H7 (cell line): ENCODE measurements at places on chromosomes 2 and 18.

- DNase-seq: no peak
Observed at GRCh38 chr2:197208024-197208423, 102.6 kb downstream of the ANKRD44 start.

- DNase-seq: no peak
Observed at GRCh38 chr2:145402706-145403277, 882.9 kb upstream of the ZEB2 start.

GRCh38 chr2:191631754-191632153 is 46.2 kb upstream of the NABP1 start:
- DNase-seq: no peak

DNA sequence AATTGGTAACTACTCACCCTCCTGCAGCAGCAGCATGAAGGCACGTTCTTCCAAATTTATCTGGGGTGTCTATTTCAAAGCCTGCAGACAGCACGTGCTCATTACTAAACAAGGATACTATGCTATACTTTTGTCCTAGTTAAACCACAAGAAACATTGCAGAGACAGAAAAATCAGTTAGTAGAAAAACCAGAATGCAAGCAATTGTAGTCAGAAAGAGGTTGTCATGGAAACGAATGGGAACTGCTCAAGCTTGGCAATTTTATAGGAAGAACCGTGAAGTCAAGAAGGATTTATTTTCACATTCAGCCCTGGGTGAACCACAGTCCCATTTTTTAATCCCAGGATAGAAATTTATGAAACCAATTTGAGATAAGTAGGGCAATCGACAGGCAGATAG is 162.2 kb upstream of the PGAP1 start:
- DNase-seq: no peak

DNA sequence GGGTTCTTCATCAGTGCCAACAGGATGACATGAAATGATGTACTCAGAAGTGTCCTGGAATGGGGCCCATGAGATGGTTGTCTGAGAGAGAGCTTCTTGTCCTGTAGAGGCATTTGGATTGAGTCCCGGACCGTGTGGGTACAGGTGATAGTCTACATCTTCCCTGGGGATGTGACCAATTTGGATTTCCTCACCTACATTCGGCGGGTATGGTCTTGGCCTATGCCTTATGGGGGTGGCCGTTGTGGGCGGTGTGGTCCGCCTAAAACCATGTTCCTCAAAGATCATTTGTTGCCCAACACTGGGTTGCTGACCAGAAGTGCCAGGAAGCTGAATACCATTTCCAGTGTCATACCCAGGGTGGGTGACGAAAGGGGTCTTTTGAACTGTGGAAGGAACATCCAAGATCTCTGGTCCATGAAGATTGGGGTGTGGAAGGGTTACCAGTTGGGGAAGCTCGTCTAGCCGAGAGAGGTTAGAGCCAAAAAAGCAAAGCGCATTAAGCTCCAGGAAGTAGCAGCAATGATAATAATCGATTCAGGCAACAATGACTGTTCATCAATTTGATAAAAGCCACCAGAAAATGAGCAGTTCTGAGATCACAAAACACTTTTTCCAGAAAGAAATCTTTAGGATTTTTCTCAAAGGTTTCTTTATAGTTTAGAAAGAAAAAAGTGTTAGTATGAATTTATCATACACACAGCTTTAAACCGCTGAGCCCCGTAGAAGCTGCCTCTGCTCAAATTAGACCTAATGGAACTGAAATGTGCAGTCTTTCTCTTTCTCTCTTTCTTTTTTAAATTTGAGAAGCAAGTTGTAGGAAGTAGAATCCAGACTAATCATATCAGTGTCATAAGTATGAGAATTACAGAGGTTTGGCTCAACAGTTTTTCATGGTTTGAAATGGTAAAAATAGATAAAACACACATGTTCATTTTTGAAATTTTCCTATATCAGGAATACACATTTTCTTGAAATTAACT is 60.3 kb downstream of the ATIC start:
- no peak for DNase-seq

DNA sequence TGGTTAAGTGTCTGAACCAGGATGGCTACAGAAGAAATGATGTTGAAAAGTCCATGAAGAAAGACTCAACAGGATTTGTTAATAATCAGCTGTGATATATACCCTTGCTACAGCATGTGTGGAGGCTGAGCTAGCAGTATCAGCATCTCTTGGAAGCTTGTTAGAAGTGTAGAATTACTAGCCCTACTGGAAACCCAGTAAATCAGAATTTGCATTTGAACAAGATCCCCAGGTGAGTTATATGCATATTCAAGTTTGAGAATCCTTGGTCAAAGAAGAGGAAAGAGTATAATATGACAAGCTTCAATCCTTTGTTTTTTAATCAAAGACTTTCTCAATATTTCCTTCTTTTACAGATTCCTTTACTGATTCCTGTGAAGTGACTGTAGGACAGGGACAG is 109.0 kb upstream of the KCNJ3 start:
- DNase-seq: no peak

- DNase-seq: no peak
Observed at GRCh38 chr18:78159397-78159796, 820.2 kb upstream of the SALL3 start.

DNA sequence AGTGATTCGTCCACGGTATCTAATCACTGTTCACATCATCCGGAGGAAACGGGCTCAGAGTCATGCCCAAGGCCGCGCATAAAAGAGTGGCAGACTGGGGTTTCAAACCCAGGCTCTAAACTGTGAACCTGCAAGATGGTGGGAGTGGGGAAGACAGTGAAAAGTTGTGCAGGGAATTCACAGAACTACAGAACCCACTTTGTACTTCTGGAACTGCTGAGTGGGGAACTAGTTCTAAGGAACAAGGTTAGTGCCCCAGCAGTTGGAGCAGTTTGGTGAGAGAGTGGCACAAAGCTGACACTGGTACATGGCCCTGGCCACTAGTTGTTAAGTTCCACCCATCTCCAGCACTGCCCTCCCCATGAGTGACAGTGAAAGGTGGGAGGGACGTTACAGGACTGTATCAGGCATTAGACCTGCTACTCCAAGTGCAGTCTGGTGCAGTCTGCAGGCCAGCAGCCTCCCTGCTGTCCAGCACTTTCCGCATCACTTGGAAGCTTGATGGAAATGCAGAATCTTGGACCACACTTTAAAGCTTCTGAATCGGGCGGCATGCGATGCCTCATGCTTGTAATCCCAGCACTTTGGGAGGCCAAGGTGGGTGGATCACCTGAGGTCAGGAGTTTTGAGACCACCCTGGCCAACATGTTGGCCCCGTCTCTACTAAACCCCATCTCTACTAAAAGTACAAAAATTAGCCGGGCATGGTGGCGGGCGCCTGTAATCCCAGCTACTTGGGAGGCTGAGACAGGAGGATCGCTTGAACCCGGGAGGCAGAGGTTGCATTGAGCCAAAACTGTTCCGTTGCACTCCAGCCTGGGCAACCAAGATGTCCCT is 47.3 kb downstream of the C2orf42 start:
- peak; percentile 46 for DNase-seq

- DNase-seq: no peak
Observed at GRCh38 chr2:120898961-120899750, 163.5 kb downstream of the GLI2 start.

DNA sequence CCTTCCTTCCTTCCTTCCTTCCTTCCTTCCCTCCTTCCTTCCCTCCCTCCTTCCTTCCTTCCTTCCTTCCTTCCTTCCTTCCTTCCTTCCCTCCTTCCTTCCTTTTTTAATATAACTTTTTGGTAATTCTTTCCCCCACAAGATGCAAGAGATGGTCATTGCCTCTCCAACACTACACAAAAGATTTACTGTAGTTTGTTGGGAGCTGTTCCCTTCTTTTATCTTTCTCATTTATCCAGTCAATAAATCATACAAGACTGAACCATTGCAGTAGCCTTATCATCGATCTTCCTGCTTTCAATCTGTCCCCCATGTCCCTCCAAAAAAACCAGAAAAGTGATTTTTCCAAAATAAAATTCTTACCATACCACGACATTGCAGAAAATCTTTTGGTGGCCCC is 8.2 kb downstream of the APCDD1 start:
- DNase-seq: no peak

- DNase-seq: peak; percentile 51
Observed at GRCh38 chr18:23450022-23450421, 3.1 kb upstream of the RIOK3 start.

DNA sequence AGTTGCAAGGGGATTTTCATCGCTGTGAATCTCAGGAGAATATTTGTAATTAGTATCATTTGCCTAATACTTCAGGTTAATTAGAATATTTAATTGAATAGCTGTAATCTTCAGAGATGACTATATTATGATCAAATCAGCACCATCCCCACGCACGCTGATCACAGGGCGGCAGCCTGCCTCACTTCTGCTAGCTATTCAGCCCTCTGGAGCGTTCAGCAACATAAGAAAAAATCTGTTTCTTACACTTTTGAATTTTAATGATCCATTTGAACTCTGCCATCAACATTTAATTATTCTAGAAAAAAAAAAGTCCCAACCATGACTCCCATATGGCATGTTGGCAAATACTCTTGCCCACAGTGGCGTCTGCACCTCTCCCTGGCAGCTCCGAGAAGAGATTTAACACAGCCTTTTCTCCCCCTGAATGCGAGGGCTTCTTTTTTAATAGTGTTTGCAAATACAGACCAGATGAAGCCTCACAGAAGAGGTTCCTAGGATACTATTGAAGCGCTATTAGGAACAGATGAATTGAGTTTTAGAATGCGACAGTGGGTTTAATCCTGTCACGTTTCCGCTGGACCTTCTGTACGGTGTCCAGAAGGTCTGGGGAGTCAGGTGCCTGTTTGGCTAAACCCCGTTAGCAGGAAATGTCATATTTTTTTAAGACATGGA is 731.9 kb upstream of the SALL3 start:
- no peak for DNase-seq

GRCh38 chr18:41004324-41004723 is 950.7 kb upstream of the PIK3C3 start:
- no peak for DNase-seq

- DNase-seq: peak; percentile 44
Observed at GRCh38 chr2:196066291-196067087, 2.1 kb downstream of the DNAH7 start.

GRCh38 chr18:79617511-79618500 is 61.8 kb upstream of the CTDP1 start:
- no peak for DNase-seq

DNA sequence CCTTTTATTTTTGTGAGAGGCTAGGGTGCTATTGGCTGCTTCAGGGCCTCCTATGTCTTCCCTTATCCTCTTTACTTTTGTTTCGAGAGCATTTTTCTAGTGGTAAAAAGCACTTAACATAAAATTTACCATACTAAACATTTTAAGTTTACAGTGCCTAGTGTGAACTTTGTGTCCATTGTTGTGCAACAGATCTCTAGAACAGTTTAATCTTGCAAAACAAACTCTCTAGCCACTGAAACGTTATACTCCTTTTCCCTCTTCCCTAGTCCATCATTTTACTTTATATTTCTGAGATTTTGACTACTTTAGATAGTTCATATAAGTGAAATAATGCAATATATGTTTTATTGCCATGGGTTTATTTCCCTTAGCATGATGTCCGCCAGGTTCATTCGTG is 580.6 kb downstream of the THSD7B start:
- no peak for DNase-seq

DNA sequence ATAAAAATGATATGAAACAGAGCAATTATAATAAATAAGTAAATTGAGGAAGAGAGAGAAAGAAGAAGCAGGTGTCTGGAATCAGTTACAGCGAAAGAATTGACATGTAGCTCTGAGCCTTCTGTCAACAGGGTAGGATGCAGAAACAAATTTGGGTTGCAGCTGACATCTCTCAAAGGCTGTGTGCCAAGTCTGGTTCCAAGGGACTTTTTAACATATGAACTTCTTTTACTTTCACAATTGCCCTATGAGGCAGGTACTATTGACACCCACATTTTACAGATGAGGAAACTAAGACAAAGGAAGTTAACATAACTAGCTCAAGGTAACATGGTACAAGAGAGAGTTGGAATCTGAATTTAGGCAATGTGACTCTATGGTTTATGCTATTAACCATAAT is 260.0 kb downstream of the ASXL3 start:
- no peak for DNase-seq

DNA sequence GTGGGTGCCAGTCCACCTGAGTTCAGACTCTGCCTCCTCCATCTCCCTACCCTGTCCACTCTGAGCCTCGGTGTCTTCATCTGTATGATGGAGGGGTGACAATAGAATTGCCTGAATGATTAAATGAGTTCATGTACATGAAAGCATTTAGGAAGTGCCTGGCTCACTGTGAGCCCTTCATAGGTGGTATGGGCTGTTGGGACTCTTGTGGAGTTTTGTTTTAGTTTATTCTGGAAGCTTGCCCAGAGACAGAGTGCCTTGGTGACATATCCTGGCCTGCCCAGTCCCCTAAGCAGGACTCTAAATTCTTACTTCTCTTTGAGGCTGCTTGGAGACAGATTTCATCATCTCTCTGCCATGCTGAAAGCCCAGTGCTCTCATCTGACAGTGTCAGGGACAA is 24.5 kb upstream of the GIGYF2 start:
- no peak for DNase-seq

GRCh38 chr2:133109772-133110171 is 439.8 kb upstream of the LYPD1 start:
- no peak for DNase-seq

- no peak for DNase-seq
Observed at GRCh38 chr2:234851451-234851850, 100.4 kb upstream of the SH3BP4 start.

GRCh38 chr2:128405981-128406613 is 87.4 kb upstream of the HS6ST1 start:
- no peak for DNase-seq

- no peak for DNase-seq
Observed at GRCh38 chr2:79083597-79084251, 4.1 kb downstream of the REG1B start.

DNA sequence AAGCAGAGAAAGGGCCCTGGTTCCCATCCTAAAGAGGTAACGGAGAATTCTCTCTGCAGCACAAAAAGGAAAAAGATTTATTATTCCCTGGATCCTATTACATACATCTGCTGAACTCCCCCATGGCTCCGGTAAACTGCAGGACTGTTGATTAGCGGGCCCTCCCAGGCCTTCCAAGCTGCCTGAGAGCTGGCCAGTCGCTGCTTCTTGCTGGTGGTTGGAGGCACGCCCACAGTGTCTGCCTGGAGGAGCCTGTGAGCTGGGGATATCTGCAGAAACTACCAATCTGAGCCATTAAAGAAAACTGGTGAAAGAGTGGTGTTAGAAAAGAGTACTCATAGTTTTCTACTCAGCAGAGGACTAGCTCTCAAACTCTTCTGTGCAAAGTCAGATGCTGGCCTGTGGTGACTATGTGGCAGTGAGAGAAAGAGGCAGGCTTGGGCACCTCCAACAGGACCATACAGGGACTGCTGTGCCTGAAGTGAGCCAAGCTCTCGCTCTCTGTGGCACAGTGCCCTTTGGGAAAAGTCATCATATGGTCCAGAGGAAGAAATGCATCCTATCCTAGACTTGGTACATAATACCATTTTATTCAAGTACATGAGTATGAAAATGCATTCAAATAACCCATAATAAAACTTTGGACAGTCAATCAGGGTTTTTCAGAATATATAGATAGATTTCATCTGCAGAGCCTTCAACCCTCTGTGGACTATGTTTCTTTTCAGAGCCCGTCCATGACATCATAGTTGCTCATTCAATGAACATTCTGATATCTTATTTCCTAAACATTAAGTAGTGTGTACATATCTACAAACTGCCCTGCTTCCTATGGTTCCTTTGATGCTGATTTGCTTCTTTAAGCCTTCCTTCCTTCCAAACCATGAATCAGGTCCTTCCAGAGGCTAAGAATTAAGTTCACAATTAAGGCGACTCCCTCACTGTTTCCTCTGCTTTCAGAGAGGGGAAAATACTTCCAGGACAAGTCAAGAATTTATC is 242.0 kb upstream of the LYPD1 start:
- peak; percentile 26 for DNase-seq

- no peak for DNase-seq
Observed at GRCh38 chr2:38572167-38572566, 30.6 kb downstream of the HNRNPLL start.

- no peak for DNase-seq
Observed at GRCh38 chr2:148511883-148512282, 132.7 kb upstream of the EPC2 start.
